LHCN-M2 (cell line): ENCODE measurements at places on chromosomes 3 and 15. TPM values are rescaled to one million over a fixed set of nuclear protein-coding genes. Genes with fewer than 3 reads are reported as not detected.
A peak's percentile ranks its signal among the peaks of the same experiment; 100 is the strongest.

- DNase-seq, result peak; percentile 74
These were observed 2.3 kb upstream of the DNAH1 start for GRCh38 chr3:52313774-52314188.

GRCh38 chr15:60120100-60120499, 116.0 kb downstream of the FOXB1 start:
- DNase-seq, result no peak

DNA sequence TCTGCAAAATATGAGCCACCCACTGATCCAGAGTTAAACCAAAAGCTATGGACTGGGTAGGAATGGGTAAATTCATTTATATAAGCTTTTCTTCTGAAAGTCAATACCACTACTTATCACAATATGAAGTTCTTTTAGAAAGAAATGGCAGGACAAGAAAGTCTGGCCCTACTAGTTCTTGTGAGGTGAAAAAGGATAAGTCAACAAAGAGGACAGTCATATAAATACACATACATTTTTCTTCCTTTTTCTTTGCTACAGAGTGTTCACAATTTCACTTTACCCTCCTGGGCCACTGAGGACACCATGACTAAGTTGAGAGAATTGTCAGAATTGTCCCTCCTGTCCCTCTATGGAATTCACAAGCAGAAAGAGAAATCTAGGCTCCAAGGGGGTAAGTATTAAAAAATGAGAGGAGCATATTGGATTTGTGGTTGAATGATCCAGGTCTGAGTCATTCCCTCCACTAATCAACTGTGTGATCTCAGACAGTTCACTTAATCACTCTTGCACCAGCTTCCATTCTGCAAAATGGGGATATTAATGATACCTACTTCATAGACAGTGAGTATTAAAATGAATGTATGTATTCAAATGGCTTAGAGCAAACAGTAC, 27.6 kb downstream of the ACP3 start:
- DNase-seq, result peak; percentile 42

DNA sequence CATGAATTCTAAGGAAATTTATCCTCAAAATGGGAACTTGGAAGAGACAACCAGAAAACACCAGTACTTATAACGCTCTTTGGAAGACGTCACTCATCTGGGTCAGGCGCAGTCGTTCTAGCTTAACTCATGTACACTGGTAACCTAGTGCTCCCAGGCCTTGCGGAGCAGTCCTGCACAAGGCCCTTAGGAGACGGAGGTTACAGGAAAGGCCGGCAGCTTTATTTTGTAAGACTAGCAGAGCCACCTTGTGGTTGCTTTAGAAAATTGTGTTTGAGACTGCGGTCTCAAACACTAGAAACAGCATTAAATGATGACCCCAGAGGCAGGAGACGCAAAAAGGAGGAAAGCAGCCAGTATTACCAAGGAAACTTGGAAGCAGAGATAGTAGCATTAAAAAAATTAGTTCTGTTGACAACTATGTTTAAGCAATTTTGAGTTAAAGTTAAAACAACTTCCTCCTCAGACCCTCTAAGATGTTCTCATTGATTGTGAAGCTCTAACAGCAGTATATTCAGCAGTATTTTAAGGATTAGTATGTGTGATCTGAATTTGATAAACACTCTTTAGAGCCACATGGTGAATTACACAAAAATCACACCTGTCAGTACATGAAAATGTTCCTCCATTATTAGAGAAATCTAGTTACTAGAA, 141.9 kb upstream of the C2CD4B start:
- DNase-seq, result peak; percentile 65

DNA sequence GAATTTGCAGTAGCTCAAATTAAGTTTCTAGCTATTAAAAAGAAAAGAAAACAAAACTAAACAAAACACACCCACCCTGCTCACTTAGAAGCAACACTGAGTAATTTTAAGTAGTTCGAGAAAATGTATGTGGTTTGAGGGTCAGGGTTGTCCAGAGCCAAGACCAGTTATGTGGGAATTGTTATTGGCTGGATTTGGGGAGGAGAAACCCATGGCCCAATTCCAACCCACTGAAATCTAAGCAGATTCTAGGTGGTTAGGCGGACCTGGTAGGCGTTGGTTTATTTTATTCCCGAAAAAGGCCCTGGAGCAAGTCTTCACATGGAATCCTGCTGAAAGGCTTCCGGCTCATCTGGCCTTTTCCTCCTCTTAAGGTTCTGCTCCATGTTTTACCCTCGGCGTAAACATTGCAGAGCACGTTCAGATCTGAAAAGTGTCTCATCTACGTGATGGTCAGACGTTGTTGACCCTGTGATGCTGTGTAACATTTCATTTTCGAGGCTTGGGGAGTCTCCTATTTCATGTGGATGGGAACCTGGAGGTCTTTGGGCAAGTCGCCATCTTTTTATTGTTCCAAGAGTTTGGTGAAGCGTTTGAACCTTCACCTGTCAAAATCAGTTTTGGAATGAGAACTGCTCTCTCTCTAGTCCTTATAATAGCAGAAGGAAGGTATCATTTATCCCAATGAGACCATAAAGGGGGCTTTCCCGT, 64.0 kb downstream of the FLNB start:
- no peak for DNase-seq

DNA sequence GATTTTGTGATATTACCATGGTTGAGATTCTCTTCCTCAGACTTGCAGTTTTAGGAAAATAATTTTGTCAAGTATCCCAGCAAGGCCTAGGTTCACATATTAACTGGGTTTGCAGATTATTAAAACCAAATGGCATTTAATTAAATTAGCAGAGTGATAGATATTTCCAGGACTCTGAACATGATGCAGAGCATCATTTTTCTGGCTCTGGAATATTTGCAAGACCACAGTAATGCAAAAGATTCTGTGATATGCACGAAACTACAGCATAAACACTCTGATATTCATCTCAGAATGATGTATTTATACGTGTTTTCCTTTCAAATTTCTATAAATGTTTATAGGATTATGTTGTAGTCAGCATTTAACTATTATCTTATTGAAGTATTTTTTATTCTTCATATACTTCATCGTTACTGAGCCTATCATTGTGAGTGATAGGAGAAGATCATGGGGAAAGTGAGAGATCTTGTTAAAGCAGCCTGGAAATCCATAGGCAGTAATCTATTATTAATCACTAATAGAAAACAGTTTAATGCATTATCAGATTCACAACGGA, 1245.6 kb downstream of the OTOL1 start:
- DNase-seq, result no peak

DNA sequence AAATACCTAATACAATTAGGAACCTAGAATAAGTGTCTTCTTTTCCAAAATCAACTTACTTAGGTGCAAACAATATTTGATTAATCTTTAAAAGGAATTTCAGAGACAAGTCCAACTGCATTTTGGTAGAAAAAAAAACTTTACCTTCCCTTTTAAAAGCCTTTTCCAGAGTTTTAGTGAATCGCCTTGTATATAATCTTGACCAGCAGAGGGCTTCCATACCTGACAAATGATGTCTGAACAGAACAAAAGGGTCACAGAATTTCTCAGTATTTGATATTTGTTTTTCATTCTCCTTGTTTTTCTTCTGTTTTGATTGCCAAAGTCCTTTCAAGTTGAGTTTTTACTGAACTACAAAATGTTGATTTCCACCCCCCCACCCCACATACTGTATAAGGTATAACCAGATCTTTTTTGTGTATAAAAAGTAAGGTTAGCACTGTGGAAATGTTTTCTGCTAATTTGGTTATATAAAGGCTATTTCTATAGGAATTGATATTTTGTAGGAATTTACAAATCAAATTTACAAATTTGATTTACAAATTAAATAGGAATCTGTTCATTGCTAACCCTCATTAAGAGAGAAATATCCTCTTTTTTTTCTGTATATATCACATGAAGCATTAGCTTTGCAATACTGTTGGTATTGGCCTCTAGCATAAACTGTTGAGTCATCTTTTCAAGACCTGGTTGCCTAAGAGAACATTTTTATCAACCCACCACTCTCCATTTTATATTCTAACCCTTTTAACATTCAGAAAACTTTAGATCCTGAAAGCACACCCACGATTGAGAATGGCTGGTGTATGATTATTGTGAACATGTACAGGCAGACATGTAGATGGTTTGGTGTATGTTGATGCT, 464.1 kb upstream of the RARB start:
- peak; percentile 6 for DNase-seq

DNA sequence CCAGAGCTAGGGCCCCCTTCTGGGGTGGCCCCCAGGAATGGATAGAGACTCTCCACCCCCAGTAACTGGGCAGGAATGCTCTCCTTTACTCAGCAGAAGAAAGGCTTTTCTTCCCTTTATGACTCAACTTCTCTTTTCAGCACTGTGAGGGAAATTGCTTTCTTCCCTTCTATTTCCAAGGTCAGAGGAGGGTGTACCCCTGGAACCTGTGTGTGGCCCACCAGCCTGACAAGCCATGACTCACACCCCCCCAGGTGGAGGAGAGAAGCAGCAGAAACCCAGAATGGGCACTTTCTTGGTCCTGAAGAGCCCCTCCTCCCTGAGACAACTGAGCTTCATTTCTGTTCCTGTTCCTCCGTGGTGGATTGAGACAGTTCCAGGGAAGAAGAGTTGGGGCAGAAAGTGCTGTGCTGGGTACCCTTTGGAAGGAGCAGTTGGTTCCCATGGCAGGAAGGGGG, 2.7 kb upstream of the ANKRD63 start:
- DNase-seq, result no peak

- DNase-seq, result no peak
These were observed 448.8 kb upstream of the THBS1 start for GRCh38 chr15:39132070-39132469.

- no peak for DNase-seq
These were observed 133.4 kb upstream of the BHLHE40 start for GRCh38 chr3:4845882-4846281.

GRCh38 chr3:10344147-10344943, 23.4 kb upstream of the SEC13 start:
- no peak for DNase-seq

DNA sequence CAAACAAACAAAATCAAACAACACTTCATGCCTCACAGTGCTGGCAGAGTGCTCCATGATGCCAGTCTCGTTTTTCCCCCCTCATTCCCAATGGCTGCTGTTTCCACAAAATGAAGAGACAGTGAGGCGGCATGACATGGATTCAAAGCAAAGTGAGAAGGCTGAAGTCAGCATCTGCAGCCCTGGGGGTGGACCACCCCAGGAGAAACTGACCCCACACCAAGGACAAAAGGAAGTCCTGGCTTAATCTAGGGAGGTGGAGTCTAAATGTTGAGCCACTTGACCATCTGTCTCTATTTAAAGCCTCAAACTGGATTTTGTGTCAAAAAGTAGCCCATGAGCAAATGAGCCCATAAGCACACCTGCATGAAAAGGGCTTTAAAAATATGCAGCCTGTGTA, 151.2 kb upstream of the RORA start:
- DNase-seq, result no peak

DNA sequence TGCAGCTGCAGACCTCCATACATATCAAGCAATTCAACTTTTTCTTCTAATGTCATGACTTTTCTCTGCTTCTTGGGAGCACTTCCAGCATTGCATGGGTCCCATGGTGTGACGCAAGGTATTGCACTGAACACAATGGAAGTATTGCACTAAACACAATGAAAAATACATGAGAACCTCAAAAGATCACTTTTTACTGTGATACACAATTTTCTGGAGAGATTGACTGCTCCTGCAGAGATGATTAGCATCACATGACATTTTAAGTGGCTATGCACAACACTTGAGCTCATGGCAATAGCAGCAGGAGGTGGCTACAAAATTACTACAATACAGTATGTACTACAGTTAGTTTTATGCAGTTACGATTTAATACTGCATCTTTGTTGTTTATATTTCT, 113.5 kb upstream of the BHLHE40 start:
- DNase-seq, result no peak

- DNase-seq, result no peak
These were observed 77.2 kb downstream of the LDHAL6B start for GRCh38 chr15:59283717-59284391.

GRCh38 chr3:79661896-79662295, 105.9 kb downstream of the ROBO1 start:
- no peak for DNase-seq

DNA sequence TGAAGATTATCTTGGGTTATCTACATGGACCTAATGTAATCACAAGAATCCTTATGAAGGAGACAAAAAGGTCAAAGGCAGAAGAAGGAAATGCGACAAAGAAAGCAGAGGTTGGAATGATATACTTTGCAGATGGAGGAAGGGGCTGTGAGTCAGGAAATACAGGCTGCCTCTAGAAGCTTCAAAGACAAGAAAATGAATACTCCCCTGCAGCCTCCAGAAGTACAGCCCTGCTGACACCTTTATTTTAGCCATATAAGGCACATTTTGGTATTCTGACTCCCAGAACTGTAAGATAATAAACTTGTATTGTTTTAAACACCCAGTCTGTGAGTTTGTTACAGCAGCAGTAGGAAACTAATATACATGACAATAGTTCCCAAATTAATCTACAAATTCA, 58.6 kb downstream of the SIDT1 start:
- DNase-seq, result no peak

- DNase-seq, result no peak
These were observed 449.9 kb downstream of the PDCD6IP start for GRCh38 chr3:34248352-34248751.

DNA sequence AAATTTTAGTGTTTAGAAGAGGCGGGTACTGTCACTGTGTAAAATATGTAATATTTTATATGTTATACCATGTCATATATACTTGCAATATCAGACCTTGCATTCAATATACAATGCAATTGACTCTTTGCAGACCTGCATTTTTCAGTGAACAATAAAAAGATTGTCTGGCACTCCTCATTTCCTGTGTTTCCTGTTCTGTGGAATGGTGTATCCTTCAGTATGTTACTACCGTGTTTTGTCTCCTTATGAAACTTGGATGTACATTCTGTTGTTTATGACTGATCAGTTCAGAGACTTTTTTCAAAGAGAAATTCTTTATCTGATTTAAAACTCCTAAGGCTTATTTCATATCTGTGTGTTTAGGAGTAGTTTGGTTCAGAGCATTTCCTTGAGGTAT, 31.5 kb downstream of the APH1B start:
- DNase-seq, result no peak

DNA sequence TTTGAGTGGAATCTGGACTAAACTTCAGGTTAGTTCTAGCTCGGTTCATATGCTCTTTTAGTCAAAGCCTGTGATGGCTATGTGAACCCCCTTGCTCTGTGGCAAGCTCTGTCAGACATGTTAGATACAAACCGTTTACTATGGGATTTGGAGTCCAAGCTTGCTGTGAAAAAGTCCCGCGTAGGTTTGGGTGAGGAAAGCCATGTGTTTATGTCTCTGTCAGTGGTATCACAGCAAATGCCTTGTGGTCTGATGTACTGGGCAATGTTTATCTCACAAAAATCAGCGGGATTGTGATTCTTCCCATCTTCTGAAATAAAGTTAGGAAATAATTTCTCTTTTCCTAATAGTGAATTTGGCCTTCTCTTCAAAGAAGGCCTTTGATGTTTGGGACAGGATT, 5.0 kb downstream of the BOC start:
- DNase-seq, result no peak

GRCh38 chr3:13223574-13224237, 150.5 kb upstream of the IQSEC1 start:
- DNase-seq, result no peak

Gene SSUH2
- 0.11 TPM in 1 of 2 replicates, not detected in the other for total RNA-seq

Gene CD200R1
- not detected in 2 replicates for total RNA-seq

Gene SEC22C
- total RNA-seq, result 79.2 and 90.2 TPM in 2 replicates

Gene HTR3C
- not detected in 2 replicates for total RNA-seq

Gene C3orf38
- 29.9 and 34.3 TPM in 2 replicates for total RNA-seq

Gene GABRA5
- total RNA-seq, result not detected in 2 replicates

Gene IGF2BP2
- 58.9 and 104 TPM in 2 replicates for total RNA-seq

Gene CHRNA7
- 0.26 and 0.63 TPM in 2 replicates for total RNA-seq

Gene FOXL2
- 6.3 and 7.4 TPM in 2 replicates for total RNA-seq
